NCI-H1048 (cell line): ENCODE measurements at places on chromosomes 12 and 14.

DNA sequence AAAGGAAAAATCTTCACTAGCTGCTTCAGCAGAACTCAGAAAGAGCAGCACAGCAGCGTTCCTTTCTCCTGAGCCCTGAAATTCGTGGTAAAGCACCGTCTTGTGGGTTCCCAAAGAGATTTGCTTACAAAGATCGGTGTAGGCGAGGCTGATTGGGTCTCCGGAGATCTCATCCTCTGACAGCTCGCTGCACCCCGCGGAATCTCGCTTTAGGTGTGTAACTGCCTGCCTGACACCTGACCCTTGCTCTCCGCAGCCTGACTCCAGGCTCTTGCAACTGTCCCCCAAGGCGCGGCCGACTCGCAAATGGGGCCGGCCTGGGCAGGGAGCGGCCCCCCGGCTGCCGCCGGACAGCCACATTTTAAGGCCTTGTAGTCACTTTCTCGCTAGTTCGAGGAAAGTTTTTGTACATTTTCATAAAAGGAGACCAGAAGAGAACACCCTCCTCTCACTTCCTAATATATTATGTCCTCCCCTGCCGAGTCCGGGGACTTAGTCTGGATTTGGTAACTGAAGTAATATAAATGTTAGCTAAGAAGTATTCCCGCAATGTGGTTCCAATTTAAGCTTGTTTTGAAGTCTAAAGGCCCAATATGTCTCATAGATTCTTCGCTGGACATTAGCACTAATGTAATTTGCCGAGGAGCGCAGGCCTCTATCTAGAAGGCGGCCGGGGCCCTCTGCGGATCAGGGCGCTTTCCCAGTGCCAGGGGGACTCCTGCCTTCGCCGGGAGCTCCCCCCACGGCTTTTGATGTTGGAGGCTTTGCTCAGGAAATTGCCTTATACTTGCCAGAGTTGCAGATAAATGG is 177.3 kb upstream of the CDKN3 start:
- DNase-seq: no peak

GRCh38 chr12:94768398-94769046 is 118.2 kb upstream of the TMCC3 start:
- no peak for DNase-seq

DNA sequence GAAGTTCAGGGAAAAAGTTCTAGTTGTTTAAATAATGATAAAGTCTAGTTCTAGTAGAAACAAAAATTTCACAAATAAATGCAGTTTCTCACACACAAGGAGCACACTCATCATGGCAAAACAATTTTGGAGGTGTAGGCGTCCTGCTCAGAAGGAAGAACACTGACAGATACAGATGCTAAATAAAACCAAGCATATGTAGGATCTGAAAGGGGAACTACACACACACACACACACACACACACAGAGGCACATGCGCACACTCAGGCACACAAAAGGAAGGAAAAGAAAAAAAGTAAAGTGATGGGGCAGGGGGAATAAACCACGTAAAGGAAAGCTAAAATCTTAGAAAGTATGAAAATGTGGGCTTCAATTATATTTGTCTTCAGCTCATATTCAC is 117.7 kb downstream of the SOX5 start:
- DNase-seq: no peak

DNA sequence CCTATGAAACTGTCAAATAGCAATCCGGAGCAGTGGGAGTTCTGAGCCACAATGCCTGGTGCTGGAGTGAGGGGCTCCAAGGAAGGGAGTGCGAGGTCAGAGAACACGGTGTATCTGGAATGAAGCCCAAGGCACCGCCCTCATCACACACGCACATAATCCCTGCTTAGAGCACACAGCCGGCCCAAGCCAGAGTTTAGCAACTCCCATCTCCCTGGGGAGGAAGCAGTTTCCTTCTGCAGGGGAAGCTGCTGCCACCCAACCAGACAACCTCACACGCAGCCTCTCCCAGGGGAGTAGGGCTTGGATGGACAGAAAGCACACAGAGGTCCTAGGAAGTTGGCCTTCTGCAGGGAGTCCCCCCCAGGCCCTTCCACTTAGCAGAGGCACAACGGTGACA is 31.3 kb downstream of the ACTN1 start:
- DNase-seq: no peak

GRCh38 chr12:12180575-12180974 is 86.3 kb downstream of the LRP6 start:
- DNase-seq: no peak

GRCh38 chr12:109988903-109989302 is 7.3 kb downstream of the GIT2 start:
- no peak for DNase-seq

- no peak for DNase-seq
Measured at GRCh38 chr12:19548834-19549233, 109.5 kb downstream of the AEBP2 start.

DNA sequence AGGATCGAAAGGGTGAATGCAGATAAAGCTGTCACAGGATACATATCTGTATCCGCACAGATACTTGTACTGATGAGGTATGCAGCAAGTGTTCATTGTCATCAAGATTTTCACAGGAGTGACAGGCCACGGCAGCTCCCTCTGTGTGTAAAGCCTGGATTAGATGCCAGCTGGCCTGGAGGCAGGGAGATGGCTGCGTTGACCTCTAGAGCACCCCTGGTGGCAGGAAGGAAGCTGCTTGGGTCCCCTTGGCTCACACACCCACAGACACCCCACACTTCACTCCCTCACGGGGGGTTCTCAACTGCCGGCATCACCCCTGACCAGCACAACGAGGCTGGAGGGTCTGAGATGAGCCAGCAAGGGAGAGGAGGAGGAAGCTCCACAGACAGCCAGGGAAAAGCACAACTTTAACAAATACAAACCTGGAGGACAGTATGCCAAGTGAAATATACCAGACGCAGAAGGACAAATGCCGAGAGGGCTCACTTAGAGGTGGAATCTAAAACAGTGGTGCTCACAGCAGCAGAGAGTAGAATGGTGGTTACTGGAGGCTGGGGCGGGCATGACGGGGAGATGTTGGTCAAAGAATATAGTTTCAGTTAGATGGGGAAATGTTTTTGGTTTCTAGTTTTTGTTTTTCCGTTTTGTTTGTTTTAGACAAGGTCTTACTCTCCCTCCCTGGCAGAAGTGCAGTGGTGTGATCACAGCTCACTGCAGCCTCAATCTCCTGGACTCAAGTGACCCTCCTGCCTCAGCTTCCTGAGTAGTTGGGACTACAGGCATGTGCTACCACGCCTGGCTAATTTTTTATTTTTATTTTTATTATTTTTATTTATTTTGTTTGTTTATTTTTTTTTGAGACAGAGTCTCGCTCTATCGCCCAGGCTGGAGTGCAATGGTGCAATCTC is 45.7 kb downstream of the TEAD4 start:
- no peak for DNase-seq

- DNase-seq: no peak
Measured at GRCh38 chr14:99325591-99325990, 53.6 kb upstream of the BCL11B start.

DNA sequence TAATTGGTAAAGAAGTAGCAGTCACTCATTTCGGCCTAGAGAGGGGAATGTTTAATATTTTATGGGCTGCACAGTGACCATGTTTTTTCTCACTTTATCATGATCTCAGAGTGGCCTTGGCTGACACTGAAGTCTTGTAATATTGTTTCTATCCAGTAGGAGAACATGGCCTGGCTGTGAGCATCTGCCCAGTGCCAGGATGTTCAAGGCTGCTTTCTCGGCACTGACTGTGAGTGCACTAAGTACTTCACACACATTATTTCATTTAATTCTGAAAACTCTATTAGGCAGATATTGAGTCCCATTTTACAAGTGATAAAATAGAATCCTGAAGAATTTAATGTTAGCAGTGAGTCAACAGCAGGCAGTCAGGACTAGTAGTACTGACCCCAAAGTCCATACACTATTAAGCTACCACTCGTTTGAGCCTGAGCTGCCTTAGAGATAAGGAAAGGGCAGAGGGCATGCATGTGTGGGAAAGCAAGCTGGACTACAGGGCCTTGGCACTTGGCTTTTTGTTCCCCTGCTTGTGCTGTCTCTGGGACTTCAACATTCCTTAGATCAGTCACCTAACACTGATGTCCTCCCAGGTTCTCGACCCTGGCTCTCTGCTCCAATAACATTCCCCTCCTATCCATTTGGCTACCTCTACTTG is 42.2 kb upstream of the APPL2 start:
- no peak for DNase-seq

- DNase-seq: no peak
Measured at GRCh38 chr14:51727526-51727925, 75.8 kb downstream of the FRMD6 start.

DNA sequence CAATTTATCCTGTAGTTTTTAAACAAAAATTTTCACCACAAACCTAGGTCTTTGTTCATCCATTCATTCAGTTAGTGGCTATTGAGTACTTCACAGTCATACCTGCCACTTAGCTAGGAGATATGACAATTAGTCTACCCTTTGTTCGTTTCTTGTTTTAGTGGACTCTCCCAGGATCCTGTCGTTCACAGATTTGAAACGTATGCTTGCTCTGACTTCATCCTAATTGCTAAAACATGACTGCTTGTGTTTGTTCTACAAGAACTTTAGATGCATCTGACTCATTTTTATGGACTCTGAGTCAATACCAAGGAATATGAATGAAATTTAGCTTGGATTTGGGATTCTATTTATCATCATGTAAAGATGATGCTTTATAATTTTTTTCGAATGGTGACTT is 69.5 kb downstream of the TBC1D30 start:
- DNase-seq: no peak

DNA sequence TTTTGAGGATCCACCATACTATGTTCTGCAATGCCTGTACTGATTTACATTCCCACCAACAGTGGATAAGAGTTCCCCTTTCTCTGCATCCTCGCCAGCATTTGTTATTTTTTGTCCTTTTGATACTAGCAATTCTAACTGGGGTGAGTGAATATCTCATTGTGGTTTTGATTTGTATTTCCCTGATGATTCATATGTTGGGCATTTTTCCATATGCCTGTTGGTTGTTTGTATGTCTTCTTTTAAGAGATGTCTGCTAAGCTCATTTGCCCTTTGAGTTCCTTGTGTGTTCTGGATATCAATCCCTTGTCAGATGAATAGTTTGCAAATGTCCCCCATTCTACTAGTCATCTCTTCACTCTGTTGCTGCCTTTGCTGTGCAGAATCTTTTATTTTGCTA is 49.0 kb upstream of the MSRB3 start:
- DNase-seq: no peak

- no peak for DNase-seq
Measured at GRCh38 chr14:100058777-100059437, 6.3 kb upstream of the EVL start.

DNA sequence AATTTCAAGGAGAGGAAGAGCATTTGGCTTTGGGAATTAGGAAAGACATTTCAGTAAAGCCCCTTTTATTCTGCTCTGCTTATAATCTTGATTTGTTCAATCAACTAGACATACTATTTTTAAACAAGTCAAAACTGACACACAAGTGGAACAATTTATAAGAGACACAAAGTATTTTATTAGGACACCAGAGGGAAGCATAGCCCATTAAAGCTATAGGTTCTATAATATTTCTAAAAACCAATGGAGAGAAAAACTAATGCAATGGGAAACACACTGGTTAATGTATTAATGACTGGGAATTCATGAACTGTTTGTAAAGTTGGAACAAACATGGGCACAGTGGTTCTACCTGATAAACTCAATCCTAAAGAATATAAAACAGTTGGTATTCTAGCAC is 15.3 kb upstream of the CERS5 start:
- no peak for DNase-seq

GRCh38 chr14:56196274-56196673 is 78.1 kb downstream of the PELI2 start:
- DNase-seq: no peak

GRCh38 chr12:9634177-9634803 is 26.6 kb upstream of the KLRB1 start:
- peak; percentile 6 for DNase-seq
